Choroid plexus epithelial cell (primary cell): ENCODE measurements at places on chromosomes 2 and 18.
A peak's percentile ranks its signal among the peaks of the same experiment; 100 is the strongest.

GRCh38 chr2:43459446-43460173, 136.2 kb downstream of the THADA start:
- DNase-seq, result peak; percentile 70

DNA sequence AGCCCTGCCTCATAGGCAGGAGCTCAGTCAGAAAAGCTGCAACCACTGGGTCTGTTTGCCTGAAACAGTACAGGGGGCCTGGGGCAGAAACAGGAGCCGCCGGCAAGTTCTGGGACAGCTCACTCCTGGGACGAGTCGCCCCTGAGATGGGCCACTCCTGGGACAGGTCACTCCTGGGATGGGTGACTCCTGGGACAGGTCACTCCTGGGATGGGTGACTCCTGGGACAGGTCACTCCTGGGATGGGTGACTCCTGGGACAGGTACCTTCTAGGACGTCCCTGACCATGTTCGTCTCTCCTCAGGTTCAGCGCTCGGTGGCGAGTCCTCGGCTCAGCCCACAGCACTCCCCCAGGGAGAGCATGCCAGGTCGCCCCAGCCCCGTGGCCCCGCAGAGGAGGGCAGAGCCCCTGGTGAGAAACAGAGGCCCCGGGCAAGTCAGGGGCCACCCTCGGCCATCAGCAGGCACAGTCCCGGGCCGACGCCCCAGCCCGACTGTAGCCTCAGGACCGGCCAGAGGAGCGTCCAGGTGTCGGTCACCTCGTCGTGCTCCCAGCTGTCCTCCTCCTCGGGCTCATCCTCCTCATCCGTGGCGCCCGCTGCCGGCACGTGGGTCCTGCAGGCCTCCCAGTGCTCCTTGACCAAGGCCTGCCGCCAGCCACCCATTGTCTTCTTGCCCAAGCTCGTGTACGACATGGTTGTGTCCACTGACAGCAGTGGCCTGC, 51.8 kb downstream of the NTSR2 start:
- no peak for DNase-seq

DNA sequence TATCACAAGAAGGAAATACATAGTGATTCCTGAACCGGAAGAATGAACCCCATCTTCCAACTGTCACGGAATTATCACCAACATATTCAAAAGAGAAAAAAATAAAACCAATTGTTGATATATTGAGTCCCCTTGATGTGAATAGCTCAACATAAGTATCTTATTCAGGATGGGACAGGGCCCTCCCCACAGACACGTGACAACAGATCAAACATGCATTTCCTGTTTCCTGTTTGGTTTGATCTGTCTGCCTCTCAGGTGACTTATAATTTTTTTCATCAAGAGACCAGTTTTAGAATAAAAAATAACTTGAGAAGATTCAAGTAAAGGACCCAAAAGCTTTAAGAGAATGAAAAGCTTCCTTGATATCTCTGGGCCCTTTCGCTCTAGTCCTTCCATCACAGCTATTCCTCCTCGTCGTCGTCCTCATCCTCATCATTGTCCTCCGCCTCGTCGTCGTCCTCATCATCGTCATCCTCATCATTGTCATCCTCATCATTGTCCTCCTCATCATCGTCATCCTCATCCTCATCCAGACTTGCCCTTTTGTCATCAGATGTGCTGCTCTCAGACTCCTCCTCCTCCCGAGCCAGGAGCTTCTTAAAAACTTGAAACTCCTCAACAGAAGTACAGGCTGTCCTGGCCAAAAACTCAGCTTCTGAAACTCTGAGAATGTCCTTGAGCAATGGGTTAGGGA, 6.3 kb downstream of the MTERF4 start:
- no peak for DNase-seq

DNA sequence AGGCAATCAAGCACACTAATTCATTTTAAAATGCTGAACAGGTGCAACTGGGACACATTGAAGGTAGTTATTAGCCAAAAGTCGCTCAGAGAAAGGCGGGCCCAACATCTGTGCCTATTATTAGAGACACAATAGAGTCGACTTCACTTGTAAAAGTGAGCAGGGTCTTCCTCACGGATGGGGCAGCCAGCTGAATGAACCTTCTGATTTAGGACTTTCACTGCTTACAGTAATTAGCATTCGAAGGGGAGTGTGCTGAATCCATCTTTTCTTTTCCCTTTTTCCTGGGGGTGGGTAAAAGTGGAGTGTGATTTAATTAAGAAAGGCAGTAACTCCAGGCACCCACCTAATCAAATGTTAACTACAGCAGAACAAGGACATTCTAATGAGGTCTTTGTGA, 677.7 kb downstream of the DCDC2C start:
- no peak for DNase-seq

DNA sequence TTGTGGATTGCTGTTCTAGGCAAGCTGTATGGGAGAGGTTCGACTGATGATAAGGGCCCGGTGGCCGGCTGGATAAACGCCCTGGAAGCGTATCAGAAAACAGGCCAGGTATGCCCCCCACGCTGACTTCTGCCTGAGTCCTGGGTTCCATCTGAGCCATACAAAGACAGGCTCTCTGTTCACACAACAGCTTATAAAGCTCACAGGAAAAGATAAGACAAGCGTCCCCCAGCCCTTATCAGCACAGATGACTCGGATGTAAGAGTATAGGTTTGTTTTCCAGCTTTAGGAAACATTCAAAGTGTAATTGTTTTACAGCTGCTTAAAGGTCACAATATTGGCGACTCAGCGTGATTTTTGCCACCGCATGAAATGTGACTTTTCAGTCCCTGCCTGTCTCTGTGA, 12.7 kb downstream of the CNDP2 start:
- no peak for DNase-seq

GRCh38 chr2:170815746-170816503, 762 bp upstream of the GAD1 start:
- DNase-seq, result peak; percentile 61

DNA sequence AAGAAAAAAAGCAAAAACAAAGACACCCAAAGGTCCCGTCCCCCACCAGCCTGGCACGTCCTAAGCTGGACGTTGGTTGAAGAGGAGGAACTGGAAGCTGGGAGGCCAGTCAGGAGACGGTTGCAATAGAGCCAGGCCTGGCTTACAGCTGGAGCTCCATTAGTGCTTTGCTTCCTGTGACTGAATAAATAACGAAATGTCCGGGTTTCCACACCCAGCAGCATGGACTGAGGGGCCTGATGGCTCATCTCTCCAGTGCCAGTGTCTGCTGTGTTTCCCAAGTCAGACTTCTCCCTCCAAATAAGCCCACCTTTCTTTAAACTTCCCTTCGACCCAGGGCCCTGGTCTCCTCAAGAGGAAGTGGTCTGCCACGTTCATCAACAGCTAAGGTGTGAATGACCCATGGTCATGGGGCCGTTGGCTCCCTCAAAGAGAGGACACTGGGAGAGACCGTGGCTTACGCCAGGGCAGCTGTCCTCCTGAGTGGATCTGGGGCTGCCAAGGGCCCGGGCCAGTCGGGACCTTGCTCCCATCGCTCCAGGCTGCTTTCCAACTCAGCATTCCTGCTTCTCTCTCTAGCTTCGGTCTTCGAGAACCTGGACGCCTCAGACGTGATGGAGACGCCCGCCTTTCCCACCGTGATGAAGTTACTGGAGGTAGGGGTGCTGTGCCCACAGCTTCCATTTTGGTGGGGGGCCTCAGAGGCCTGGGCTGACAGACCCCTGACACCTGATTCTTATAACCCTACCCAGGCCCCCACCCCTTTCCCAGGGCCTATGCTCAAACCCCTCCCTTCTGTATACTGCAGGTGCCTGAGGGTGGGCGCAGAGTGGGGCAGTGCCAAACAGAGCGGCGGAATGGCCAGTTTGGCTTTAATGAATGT, 44.9 kb downstream of the MYO7B start:
- DNase-seq, result no peak

GRCh38 chr2:9738535-9739496, 104.5 kb upstream of the TAF1B start:
- no peak for DNase-seq

- peak; percentile 85 for DNase-seq
Measured at GRCh38 chr2:159091381-159091780, 122.9 kb downstream of the TANC1 start.

DNA sequence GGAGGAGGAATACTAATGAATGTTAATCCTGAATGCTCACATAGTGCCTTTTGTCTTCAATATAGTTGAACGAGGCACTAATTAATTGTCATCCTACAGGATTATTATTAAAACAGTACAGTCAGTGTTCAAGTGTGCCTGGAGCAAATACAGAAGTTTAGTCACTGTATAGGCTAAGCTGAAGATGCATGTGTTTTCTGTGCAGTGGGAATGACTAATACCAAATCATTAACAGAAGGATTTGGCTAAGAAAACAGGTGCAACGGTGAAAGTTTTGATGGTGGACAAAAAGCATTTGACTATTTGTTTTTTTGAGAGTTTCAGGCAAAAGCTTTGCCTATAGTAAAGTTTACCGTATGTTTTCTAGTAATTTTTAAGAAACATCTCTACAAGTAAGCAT, 62.8 kb downstream of the DCC start:
- DNase-seq, result no peak

- peak; percentile 85 for DNase-seq
Measured at GRCh38 chr18:54392543-54393023, 34.9 kb downstream of the C18orf54 start.

GRCh38 chr2:100004959-100005387, 137.4 kb downstream of the AFF3 start:
- DNase-seq, result no peak

GRCh38 chr18:51941999-51942398, 398.0 kb upstream of the DCC start:
- DNase-seq, result no peak
